ENCODE measurements at places on chromosomes 13 and 19.

DNA sequence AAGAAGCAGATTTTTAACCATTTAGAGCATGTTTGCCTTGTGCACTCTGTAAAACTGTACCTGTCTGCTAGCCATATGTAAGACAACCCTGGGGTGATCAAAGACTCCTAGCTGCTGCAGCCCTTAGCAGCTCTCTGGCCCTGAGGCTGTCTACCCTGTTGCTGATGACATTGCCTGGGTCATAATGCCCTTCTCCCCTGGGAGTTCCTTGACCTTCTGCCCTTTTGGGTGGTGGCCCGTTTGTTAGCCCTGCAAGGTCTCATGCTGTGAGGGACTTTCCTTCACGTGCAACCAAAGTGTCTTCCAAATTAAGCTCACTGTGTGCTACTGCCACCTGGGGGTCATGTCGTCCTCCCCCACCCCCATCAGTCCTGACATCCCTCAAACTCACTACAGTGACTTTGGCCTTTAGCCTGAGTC lies 7.4 kb downstream of the GPC6 start:
- DNase-seq, result no peak

GRCh38 chr13:96091164-96092117 lies 1.5 kb downstream of the HS6ST3 start:
- DNase-seq, result no peak

GRCh38 chr13:42792154-42792553 lies 10.8 kb downstream of the FAM216B start:
- DNase-seq, result no peak

DNA sequence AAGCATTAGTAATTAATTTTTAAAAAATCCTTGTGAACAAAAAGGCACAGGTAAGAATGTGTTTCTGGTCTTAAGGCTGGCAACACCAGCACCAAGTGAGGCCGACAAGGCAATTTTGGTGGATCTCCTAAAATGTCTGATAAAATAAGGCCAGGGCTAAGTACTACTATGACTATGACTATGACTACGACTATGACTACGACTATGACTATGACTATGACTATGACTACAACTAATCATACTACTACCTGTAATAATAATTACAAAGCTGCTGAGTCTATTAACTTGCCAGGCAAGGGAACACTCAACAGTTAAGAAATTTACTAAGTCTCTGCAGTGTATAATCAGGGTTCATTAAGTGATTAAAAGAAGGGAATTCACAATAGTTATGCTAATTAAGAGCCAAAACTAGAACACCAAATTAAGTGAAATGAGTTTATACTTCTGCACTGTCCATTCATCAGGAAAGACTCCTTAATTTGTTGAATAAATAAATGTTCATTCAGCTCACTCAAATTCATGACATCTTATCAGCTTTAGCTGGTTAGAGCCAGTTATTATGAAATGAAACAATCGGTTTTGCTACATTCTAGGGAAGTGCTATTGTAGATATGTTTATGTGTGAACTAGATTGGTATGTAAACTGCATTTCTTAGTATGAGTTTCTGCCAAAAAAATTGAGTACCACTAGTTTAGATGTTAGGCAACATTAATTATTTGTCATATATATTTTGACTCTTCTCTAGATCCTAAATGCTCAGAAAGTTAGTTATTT lies 1626.2 kb upstream of the PCDH20 start:
- DNase-seq, result no peak

DNA sequence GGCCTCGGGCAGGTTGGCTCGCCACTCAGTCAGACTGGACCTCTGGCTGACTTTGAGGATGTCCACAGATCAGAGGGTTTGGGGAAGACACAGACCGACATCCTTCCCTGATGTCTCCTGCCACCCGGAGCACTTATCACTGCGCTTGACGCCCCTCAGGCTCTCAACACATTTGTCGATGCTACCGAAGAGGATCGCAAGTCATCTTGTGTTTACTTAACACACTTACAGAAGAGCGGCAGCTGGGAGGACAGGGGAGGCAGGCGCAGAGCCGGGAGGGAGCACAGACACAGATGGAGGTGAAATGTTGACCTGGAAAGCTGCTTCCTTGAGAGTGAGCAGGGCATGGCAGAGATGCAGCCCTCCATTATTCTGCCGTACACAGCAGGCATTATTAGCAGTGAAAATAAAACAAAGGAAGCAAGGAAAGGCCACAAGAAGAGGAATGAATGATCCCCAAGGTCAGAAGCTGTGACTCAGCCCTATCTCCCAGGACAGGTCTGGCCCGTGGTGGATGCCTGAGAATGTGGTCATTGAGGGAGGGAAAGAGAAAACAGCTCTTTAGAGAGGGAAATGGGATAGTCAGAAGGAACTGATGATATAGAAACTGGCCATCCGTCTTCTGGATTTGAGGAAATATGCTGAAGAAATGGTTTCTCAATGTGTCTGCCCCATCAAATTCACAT lies 549.5 kb upstream of the ARGLU1 start:
- DNase-seq, result no peak

DNA sequence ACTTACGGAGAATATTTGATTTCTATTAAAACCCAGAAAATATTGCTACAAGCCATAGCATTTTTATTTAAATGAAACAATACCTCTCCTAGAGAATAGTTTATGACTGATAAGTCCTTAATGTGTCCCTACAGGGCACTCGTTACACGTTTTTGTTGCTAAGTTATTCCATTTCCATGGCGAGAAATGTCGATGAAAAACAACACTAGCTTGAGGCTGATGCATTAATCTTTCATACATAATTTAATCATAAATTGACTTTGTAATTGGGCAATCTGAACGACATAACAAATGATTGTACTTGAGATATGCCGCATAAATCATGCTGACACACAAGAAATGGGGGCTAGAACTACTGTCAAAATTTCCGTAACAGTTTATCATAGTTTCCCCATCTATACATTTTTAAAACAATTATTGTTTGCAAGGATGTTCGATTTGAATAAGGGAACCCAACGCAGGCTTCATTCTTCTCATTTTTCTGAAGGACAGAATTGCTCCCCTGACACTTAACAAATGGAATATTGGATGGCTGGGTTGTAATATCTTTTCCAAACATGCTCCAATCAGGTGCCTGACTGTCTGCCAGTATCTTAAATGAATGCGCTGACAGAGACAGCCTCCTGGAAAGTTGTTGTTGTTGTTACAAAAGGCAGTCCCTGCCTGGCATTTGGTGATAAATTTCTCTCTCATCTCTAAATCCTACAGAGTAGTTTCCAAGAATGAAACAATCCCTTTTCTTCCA lies 61.9 kb downstream of the FLT1 start:
- no peak for DNase-seq

GRCh38 chr13:75801388-75801945 lies 165.3 kb downstream of the LMO7 start:
- DNase-seq, result no peak

- DNase-seq, result no peak
Measured at GRCh38 chr13:107553838-107554237, 661.5 kb downstream of the LIG4 start.

DNA sequence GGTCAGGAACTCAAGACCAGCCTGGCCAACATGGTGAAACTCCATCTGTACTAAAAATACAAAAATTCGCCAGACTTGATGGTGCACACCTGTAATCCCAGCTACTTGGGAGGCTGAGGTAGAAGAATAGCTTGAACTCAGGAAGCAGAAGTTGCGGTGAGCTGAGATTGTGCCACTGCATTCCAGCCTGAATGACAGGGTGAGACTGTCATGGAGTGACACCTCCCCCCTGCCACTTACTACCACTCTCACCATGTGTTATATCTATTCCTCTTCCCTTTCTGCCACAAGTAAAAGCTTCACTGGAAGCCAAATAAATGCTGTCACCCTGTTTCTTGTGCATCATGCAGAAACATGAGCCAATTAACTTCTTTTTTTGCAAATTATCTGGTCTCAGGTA lies 10.6 kb upstream of the CEACAM4 start:
- no peak for DNase-seq

DNA sequence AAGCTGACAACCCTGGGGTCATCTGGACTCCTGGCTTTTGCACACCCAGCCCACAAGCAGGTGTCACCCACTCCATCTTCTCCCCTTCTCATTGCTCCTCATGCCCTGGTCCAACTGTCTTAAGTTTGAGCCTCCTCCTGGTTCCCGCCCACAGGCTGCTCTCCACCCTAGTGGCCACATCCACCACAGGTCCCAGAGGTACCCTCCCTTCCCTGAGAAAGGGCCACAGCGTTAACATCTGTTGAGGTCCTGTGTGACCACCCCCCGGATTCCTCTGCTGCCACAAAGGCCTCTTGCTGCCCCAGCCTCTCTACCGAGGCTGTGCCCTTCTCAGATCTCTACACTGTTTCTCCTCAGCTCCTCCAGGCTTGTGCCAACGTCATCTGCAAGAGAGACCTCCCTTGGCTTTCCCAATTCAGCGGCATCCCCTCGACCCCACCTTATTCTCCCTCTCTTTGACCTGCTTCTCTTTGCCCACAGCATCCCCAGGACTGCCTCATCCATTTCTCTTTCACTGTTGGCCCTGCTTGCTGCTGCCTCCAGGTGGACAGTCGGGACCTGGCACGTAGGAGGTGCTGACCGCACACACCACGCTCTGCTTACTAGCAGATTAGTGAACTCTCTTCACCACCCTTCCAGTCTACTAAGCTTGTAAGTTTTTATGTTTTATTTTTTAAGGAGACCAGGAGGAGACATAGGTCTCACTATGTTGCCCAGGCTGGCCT lies 33.3 kb downstream of the SUGP2 start:
- no peak for DNase-seq

GRCh38 chr19:41351339-41352245 lies 2.1 kb downstream of the TGFB1 start:
- peak; percentile 86 for DNase-seq

DNA sequence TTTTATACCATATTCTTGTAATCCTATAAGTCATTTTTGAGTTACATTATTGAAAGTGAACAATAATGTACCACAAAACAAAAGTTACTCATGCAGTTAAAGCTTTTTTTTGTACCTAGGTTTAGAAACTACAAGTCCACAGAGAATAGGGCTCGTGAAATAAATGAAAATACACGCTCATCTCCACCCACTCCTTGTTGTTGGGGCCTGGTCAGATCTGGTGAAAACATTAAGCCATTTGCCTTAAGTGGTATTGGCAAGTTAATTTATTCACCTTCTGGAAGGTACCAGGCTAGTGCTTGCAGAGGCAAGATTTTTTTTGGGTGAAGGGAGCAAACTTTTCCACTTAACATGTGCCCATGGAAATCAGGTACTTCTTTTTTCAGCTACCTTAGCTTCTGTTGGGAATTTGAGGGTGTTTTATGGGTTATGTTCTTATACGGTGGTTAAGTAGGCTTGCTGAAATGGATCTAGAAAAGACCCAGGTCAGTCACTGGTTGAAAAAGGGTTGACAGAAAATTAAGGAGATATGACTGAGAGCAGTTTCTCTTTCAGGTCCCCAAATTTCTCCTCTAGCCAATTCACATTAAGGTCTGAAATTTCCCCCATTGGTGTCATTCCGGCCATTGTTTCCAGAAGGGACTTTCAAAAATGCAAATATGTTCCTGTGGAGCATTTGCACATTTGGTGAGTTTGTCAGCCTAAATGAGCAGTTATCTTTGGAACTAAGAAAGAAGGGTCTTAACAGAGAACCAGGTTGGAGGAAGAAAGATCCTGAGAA lies 143.3 kb downstream of the KCNRG start:
- no peak for DNase-seq

DNA sequence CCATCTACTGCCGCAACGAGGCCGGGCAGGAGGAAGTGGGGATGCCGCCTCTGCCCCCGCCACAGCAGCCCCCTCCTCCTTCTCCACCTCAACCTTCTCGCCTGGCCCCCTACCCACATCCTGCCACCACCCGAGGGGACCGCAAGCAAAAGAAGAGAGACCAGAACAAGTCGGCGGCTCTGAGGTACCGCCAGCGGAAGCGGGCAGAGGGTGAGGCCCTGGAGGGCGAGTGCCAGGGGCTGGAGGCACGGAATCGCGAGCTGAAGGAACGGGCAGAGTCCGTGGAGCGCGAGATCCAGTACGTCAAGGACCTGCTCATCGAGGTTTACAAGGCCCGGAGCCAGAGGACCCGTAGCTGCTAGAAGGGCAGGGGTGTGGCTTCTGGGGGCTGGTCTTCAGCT lies 3.4 kb upstream of the NUP62 start:
- DNase-seq, result peak; percentile 30

DNA sequence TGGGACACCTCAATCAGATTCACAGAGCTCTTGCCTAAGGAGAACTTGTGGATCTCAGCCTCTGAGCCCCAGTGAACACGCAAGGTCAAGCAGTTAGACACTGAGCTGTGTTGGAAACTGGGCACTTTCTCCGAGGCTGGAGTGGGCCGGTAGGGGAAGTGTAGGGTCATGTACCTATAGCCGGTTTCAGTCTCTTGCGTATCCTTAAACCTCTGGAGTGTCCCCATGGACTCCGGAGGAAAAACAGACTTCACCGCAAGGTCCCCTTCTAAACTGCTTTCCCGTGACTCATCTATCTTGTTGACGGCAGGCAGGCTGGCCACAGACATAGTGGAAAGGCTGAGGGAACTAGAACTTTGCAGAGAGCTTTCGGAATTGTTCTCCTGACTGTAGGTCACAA lies 11.3 kb downstream of the IQCN start:
- no peak for DNase-seq

- DNase-seq, result no peak
Measured at GRCh38 chr13:80642641-80643040, 301.7 kb upstream of the SPRY2 start.

DNA sequence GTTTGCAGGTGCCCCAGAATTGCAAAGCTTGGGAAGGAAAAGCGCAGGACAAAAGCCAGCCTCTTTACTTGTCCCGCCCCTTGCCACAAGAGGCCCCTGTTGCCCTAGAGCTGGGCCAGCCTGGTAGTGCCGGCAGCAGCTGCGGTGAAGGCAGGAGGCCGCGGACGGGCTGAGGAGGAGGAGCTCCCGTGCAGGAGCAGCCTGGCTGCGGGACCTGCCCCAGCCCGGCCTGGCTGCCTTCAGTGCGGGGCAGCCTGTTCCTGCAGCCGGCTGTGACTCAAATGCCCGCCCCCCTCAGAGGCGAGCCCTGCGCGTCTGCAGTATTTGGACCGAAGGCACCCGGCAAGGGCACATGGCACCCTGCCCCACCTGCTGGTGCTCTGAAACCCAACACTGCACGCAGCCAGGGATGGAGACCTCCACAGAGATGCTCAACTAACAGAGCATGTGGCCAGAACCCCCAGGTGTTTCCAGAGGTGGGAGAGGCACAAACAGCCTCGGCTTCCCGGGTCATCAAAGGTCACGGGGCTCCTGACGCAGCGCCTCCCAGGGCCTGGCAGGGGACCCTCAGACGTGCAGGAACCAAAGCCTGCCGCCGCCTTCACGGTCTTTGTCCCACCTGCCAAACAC lies 29.7 kb downstream of the NAXD start:
- DNase-seq, result peak; percentile 18

Data from stimulated activated naive CD4-positive, alpha-beta T cell treated with Interleukin-2 at 50 U/mL for 16 hours (primary cell).